ENCODE measurements at places on chromosomes 2 and 18. TPM values are rescaled to one million over a fixed set of nuclear protein-coding genes. Genes with fewer than 3 reads are reported as not detected.
A peak's percentile ranks its signal among the peaks of the same experiment; 100 is the strongest.

- no peaks in the 10 kb centered on the region for H3K27me3 ChIP-seq
- peak; percentile 35 for DNase-seq
- H3K27ac ChIP-seq: no peak overlapping the region
- H3K4me3 ChIP-seq: no peak overlapping the region
- no peaks in the 10 kb centered on the region for H3K36me3 ChIP-seq
- H3K4me1 ChIP-seq: no peaks in the 10 kb centered on the region
Observed at GRCh38 chr18:72107647-72108383, 436.3 kb downstream of the CBLN2 start.

DNA sequence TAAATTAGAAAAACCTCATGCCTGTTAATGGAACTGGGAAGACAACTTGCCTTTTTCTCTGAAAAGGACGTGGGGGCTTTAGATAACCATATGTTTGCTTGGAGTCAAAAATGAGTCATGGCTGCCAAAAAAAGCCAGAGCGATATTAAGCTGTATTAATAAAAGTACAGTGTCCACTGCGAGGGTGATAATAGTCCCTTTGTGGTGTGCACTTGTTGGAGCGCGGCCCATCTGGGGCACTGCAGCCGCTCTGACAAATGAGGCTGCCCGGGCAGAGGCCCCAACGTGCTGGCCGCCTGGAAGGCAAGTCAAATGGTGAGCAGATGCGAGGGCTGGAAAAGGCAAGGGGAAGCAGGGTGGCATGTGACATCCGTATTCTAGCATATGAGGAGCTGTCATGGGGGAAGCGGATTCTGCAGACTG is 103.3 kb upstream of the NCK2 start:
- H3K36me3 ChIP-seq: no peaks in the 10 kb centered on the region
- H3K27me3 ChIP-seq: peaks cover 10% of the 10 kb centered on the region
- H3K4me1 ChIP-seq: peaks cover 2% of the 10 kb centered on the region
- DNase-seq: no peak

Gene RETREG2
- 88.7 TPM for total RNA-seq

- no peak overlapping the region for H3K4me3 ChIP-seq
- H3K36me3 ChIP-seq: no peaks in the 10 kb centered on the region
Observed at GRCh38 chr2:235560345-235560744, 66.5 kb downstream of the AGAP1 start.

Gene SPDYA
- total RNA-seq: 0.77 TPM

GRCh38 chr2:204370172-204370718 is 175.0 kb upstream of the PARD3B start:
- H3K36me3 ChIP-seq: no peaks in the 10 kb centered on the region
- H3K4me3 ChIP-seq: no peak overlapping the region
- no peaks in the 10 kb centered on the region for H3K27me3 ChIP-seq
- no peak overlapping the region for H3K27ac ChIP-seq

- H3K27me3 ChIP-seq: no peaks in the 10 kb centered on the region
- peaks cover 6% of the 10 kb centered on the region for H3K4me1 ChIP-seq
- DNase-seq: no peak
Observed at GRCh38 chr18:79849328-79850207, 51.8 kb downstream of the KCNG2 start.

Gene CCDC121
- 2.0 TPM for total RNA-seq

DNA sequence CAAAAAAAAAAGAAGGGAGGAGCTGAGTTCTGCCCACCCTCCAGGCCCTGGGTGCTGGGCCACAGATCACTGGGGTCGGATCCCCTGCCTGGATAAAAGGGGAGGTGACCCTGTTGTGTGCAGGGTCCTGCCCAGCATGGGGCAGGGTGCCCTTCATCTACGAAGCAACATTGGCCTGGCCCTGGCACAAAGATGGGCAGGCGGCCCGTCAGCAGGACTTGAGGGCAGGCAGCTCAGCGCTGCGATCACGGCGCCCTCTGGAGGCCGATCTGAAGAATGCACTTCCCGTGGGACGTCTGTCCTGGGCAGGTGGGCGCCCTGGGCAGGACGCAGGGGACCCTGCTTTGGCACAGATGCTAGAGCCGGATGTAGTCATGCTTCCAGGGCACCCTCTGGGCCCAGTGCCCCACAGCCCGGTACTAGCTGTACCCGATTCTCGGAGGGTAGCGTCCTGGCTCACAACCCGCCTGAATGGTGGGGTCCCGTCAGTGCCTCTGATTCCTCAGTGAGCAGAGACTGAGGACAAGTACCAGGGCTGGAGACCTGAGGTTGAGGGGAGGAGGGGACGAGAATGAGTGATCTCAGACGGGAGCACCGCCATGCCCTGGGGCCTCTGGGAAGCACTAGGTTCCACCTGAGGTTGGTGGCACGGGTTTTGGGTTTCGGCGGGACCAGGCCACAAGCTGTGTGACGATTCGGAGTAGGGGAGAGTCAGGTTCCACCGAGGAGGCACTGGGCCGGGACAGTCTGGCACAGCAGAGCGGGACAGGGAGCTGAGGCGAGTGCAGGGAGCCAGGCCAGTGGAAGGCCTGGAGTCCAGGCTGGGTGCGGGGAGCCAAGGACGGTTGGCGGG is 18.0 kb downstream of the ARID5A start:
- peaks cover 2% of the 10 kb centered on the region for H3K4me1 ChIP-seq
- H3K36me3 ChIP-seq: peaks cover 2% of the 10 kb centered on the region
- no peak overlapping the region for H3K4me3 ChIP-seq
- no peaks in the 10 kb centered on the region for H3K27me3 ChIP-seq
- peak; percentile 61 for DNase-seq

Gene CCL20
- total RNA-seq: not detected

Gene SAG
- not detected for total RNA-seq

DNA sequence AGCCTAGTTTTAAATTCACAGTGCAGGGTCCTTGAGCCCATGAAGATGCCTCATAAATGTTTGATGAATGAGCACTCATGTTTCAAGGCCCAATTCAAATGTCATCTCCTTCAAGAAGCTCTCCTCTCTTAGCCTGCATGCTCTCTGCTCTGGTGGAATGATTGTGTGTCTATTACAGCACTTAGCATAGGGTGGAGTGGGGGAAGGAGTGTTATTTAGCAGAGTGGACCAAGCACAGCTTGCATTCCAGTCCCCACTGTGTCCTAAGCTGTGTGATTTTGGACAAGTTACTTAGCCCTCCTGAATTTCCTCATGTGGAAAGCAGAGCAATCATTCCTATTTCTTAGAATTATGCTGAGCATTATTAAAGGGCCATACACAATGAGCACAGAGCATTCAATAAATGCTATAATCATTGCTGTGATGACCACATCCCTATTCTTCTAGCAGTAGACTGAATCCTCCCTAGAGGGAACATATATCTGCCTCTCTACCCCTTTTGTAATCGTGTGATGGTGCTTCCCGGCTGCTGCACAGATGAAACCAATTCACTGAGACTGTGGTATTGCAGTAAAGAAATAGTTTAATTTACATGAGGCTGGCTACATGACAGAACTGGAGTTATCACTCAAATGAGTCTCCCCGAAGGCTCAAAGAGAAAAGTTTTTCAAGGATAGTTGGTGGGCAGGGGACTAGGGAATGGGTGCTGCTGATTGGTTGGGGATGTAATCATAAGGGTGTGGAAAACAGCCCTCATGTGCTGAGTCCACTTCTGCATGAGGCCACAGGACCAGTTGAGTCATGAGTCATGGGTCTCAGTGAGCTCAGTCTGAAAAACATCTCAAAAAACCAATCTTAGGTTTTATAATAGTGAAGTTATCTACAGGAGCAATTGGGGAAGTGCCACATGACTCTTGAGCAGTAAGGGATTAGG is 173.4 kb upstream of the NDUFV2 start:
- no peaks in the 10 kb centered on the region for H3K27me3 ChIP-seq
- DNase-seq: peak; percentile 55

- H3K4me3 ChIP-seq: no peak overlapping the region
- no peak overlapping the region for H3K27ac ChIP-seq
- no peaks in the 10 kb centered on the region for H3K36me3 ChIP-seq
- H3K4me1 ChIP-seq: no peaks in the 10 kb centered on the region
- peak; percentile 62 for DNase-seq
- H3K27me3 ChIP-seq: no peaks in the 10 kb centered on the region
Observed at GRCh38 chr2:49973917-49974368, 819.6 kb upstream of the FSHR start.

All from fibroblast of lung (primary cell).